Activated CD4-positive, alpha-beta T cell treated with anti-CD3 and anti-CD28 coated beads, Interleukin-2, amount 10 ng/mL, durations not matched to agents 24 days and 14 days (primary cell): ENCODE measurements at places on chromosomes 6 and 20. TPM values are rescaled to one million over a fixed set of nuclear protein-coding genes. Genes with fewer than 3 reads are reported as not detected.

Gene TMEM217
- total RNA-seq, result 4.1 and 6.1 TPM in 2 replicates

Gene TMEM244
- not detected in 2 replicates for total RNA-seq

Gene TTK
- total RNA-seq, result 21.9 and 22.4 TPM in 2 replicates

Gene PXDC1
- total RNA-seq, result 0.12 and 0.30 TPM in 2 replicates

Gene C6orf163
- total RNA-seq, result 1.3 and 1.9 TPM in 2 replicates

Gene CST3
- total RNA-seq, result 0.72 and 0.95 TPM in 2 replicates

Gene MYLK4
- 0.07 and 0.14 TPM in 2 replicates for total RNA-seq

Gene TULP1
- total RNA-seq, result not detected in 2 replicates

Gene CST5
- not detected in 2 replicates for total RNA-seq

Gene SLC26A8
- not detected in 2 replicates for total RNA-seq

Gene DCDC2
- total RNA-seq, result not detected in 2 replicates

Gene MOG
- total RNA-seq, result not detected in 2 replicates

Gene UNC5CL
- 0.88 and 1.2 TPM in 2 replicates for total RNA-seq

Gene DTD1
- 49.2 and 49.9 TPM in 2 replicates for total RNA-seq

Gene EFCAB8
- 0.33 and 0.54 TPM in 2 replicates for total RNA-seq

Gene BMP6
- total RNA-seq, result 0.50 and 0.56 TPM in 2 replicates

Gene MCHR2
- total RNA-seq, result not detected in 2 replicates

Gene AGER
- total RNA-seq, result 20.7 and 24.1 TPM in 2 replicates

Gene LY6G6C
- total RNA-seq, result not detected in 2 replicates

Gene ENPP5
- not detected in 2 replicates for total RNA-seq

Gene BACH2
- total RNA-seq, result 69.0 and 69.2 TPM in 2 replicates

Gene PGC
- not detected in 2 replicates for total RNA-seq

Gene OLIG3
- total RNA-seq, result not detected in 2 replicates

Gene MUC21
- not detected in 2 replicates for total RNA-seq

Gene CST7
- total RNA-seq, result 115 and 117 TPM in 2 replicates

Gene PRSS35
- total RNA-seq, result not detected in 2 replicates

Gene GTSF1L
- not detected in 2 replicates for total RNA-seq

Gene BPIFA1
- total RNA-seq, result not detected in 2 replicates

Gene CCR6
- not detected in 2 replicates for total RNA-seq

Gene CHRNA4
- total RNA-seq, result not detected in 2 replicates

Gene SLC22A2
- total RNA-seq, result not detected in 2 replicates

Gene VSTM2L
- total RNA-seq, result 0.09 TPM in 1 of 2 replicates, not detected in the other

Gene PTK7
- 3.4 and 4.3 TPM in 2 replicates for total RNA-seq

Gene ULBP2
- total RNA-seq, result 0.40 and 0.47 TPM in 2 replicates

Gene MICB
- total RNA-seq, result 32.8 and 35.5 TPM in 2 replicates

Gene LINC00237
- not detected in 2 replicates for total RNA-seq

Gene TFAP2D
- total RNA-seq, result not detected in 2 replicates

Gene SMLR1
- not detected in 2 replicates for total RNA-seq

Gene RBM24
- total RNA-seq, result not detected in 2 replicates

Gene SNX21
- 0.47 and 0.89 TPM in 2 replicates for total RNA-seq

Gene SIRPD
- total RNA-seq, result not detected in 2 replicates

Gene RPN2
- 208 and 213 TPM in 2 replicates for total RNA-seq
